ENCODE measurements at places on chromosomes 5 and 9.
A peak's percentile ranks its signal among the peaks of the same experiment; 100 is the strongest.

GRCh38 chr9:27193886-27194285, 84.9 kb downstream of the TEK start:
- DNase-seq = no peak

DNA sequence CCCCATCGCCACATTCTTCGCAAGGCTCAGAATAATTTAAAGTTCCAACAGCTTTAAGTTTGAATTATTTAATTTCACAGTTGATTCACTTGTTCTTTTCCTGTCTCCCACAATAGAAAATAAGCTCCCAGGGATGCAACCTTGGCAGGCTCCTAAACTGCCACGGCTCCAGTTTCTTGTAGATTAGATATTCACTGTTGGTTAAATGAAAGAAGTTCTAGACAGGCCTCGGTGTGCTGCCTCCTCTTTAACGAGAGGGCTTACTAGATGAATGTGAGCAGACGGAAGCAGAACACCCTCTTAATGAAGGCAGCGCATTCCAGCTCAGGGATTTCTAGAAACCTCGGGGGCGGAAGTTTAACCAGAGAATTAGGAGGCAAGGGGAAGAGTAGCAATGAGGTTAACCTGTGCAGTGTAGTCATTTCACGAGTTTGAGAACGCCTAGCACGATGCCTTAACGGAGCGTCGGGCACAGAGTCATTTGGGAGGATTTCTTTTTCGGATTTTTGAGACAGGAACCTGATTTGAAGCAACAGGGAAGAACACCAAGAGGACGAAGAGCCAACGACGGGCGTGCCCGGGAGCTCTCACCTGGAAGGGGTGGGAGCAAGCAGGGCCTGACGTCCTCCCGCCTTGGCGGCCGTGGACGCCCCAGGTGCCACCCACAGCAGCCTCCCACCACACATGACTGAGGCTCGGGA, 637 bp upstream of the SMC5 start:
- DNase-seq = peak; percentile 17

DNA sequence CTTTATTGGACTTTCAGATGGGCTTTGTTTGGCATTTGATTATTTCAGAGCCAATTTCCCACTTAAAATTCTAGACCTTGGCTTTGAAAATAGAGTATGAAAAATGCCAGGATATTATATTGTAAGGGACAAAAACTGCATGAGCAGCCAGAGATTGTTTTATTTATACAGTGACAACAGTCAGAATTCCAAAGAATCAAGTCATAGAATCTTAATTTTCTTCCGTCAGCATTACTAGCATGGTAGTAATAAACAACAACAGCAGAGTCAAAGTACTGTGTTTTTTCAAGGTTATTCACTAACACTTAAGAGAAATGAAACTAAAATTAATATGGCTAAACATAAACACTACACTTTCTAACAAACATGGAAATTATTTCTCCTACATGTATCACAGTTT, 52.2 kb downstream of the MLLT3 start:
- DNase-seq = no peak

DNA sequence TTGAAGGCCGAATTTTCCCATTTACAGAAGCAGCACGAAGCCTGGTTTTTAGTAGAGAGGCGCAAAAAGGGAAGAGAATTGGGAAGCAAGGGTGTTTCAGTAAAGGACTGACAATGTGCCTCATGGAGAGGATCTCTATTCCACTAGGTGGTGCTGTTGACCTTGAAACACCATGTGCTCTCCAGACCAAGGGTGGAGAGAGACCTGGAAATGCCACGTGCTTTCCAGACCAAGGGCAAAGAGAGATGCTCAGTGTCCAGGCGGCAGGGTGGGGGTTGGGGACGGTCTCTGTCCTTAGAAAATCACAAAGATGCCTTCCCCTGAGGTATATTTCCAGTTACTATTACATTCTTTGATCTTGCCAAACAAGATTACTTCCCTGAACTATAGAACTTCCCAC, 425.3 kb downstream of the CSNK1G3 start:
- DNase-seq = no peak

GRCh38 chr5:115559524-115559923, 14.9 kb upstream of the FEM1C start:
- no peak for DNase-seq

DNA sequence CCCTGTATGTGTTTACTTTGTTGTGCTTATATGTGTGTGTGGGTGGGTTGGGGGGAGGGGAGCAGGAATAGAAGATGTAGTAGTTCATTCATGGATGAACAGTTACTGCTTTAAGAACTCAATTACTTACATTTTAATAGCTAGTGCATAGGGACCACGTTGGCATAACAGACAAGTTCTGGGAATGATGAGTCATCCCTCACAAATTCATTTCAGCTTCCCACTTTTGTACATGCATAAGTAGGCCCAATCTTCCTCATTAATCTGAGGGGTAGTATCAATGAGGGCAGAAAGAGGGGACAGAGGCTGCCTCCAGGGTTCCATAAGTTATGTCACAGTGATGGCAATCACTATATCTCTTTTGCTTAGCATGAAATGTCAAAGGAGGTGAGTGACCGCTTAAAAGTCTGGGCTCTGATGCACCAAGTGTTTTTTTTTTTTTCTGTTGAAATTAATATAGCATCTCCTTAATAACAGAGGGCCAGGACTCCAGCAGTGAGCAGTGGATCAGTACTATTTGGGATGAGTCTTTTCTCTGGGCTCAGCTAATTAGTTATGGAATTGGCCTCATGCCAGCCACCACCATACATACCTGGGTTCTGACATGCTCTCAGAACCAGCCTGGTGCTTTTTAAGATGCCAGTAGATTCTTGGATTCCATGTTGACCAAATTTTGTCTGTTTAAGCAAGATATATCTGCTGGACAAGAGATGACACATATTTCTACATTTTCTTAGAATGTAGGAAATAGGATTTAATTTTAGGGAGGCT, 37.1 kb downstream of the PRDM6 start:
- DNase-seq = no peak

- no peak for DNase-seq
Measured at GRCh38 chr9:134276453-134277245, 49.6 kb upstream of the RXRA start.

DNA sequence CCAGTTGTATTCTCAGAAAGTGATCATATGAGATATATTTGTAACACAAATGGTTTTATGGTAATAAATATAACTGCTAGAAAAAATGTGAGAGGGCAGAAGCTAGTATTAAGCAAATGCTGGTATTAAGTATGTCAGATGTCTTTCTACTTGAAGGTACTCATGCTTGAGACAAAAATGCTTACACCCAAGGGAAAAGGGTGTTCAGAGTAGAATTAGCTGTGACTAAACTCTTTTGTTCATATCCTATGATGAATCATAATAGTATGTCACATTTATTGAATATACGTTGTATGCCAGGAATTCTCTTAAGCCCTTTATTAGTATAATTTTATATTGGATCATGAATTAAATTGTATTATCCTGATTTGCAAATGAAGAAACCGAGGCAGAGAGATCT, 2.2 kb downstream of the ADGRV1 start:
- no peak for DNase-seq

DNA sequence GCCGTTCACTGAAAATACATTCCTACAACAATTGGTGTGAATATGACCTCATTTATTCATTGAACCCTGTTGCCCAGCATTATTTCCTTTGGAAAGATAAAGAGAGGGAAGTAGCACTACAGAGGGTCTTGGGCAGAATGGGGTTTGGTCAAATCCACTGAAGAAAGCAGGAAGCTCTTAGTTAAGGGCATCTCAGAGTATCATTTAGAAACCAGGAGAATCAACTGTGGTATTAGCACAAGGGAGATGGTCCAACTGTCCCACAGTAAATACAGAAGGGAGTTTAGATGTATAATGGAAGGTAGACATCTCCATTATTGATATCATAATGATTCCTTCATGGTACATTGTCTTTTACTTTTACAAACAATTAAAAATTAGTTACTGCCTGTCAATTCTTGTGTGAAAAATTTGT, 47.1 kb downstream of the LIX1 start:
- DNase-seq = no peak

DNA sequence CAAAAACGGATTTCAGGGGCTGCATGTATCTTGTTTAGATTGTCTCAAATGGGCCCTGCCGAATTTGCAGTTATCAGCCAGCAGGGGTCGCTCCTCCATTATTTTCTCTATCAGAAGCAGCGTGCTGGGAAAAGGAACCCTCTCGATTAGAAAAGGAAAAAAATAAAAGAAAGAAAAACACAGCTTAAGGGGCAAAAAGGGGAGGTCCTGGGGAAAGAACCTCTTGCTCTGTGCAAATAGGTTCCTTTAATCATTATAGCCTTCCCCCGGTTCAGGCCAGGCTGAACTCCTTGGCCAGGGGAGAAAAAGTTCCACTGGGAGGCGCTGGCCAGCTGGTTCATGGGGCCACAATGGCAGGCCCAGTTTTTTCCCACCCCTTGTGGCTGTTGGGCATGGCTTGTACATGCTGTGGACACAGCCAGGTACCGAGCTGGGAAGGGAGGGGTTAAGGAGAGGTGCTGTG, 25.0 kb upstream of the CAPSL start:
- DNase-seq = no peak

GRCh38 chr5:91098541-91098940, 284.6 kb downstream of the ARRDC3 start:
- DNase-seq = no peak

DNA sequence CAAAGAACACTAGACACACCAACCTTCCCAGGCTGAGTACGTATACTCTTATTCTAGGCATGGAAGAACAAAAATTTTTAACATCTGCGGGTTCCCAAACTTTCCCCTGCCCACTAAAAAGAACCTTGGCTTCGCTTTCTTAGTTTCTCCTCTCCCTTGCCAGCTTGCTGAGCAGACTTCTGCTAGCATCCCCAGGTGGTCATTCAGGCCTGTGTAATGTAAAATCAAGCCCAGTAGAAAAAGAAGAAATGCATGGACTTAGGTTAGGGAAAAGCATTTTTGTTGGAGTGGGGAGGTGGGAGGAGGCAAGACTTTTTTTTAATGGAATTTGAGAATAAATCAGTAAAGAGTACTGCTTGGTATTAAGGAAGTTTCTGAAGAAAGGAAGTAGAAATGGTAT, 331.0 kb upstream of the TLE4 start:
- no peak for DNase-seq

DNA sequence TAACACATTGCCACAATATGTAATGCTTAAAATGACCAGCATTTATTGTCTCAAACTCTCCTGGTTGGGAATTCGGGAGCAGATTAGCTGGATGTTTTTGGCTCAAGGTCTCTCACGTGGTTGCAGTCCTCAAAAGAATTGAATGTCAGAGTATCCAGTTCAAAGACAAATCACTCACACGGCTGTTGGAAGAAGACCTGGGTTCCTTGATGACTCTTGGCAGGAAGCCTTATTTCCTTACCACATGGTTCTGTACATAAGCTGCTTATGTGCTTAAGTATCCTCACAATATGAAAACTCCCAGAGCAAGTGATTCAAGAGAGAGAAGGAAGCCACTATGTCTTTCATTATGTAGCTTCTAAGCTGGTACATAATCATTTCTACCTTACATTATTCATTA, 230.3 kb upstream of the PTPRD start:
- DNase-seq = no peak

GRCh38 chr9:93064392-93065134, 6.1 kb downstream of the SUSD3 start:
- peak; percentile 87 for DNase-seq

- no peak for DNase-seq
Measured at GRCh38 chr5:11918463-11919045, 14.3 kb upstream of the CTNND2 start.

GRCh38 chr5:25950681-25951080, 1087.7 kb downstream of the CDH9 start:
- no peak for DNase-seq

DNA sequence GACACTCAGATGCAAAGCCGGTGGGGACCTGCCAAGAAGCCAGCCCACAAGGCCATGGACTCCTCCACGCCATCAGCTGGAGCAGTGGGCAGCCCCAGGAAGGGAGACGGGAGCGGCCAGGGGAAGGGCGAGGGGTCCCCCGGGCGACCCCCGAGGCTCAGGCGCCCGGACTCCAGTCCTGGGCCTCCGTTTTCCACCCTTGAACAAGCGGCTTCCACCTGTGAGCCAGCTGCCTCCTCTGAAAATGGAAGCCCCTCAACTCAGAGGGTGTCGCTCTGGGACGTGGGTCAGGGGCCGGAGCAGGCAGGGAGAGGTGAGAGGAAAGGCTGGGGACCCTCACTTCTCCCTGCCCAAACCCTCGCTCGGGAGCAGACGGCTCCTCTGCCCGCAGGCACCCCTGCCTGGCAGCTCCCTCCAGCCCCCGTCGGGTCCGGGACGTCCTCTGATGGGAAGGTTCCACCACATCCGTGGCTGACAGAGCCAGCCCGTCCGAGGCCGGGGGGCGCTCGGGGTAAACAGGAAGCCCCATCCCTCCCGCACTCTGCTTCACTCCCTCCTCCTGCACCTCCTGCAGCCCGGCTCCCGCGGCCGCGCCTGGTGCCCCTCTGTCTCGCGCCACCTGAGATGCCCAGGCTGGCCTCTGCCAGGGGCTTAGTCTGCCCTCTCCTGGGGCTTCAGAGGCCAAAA, 3.7 kb upstream of the EGFL7 start:
- DNase-seq = no peak

DNA sequence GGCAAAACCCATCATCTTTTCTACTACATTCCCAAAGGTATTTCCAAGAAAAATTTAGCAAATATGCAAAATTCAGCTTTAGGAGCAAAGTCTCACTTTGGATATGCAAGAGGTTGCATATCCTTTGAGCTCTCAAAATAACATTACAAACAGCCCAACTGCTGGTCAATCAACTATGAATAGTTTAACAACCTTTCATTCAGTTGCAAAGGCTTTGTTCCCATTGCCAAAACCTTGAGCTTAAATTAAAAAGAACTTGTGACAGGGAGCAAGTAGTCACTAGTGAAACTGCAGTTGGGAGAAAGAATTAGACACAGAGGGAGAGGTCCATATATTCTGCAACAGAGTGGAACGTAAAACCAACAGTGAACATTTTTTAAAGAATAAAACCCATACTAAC, 8.8 kb downstream of the ZNF608 start:
- DNase-seq = no peak

DNA sequence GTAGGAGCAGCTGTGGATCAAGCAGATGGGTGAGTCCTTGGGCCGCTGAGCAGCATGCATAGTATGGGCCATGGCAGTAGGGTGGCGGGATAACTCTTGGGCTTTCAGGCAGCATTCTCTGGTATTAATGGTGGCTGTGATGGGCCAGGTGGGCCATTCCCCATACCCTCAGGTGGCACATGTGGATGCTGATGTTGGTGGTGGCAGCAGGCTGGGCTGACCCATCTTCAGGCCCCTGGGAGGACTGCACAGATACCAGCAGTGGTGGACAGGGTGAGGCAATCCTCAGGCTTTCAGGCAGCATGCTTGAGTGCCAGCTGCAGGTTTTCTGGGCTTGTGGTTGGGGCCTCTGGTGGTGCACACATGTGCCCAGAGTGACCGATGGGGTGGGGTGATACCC, 27.1 kb upstream of the C6 start:
- no peak for DNase-seq

DNA sequence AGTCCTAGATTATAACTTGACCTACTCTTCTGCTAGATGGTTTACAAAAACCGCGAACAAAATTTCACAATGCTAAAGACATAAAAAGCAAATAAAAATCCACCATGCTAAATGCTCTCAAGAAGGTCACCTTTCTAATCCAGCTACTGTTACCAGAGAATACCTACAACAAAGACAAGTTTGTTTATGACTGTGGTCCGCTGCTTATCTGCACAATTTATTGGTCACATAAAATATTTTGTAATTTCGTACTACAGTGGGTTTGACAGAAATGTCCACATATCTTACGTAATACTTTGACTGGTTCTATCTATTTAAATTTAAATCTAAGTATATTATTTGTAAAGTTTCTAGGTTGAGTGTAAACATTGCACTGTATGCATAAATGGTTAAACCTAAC, 257.6 kb upstream of the ZNF608 start:
- no peak for DNase-seq

- no peak for DNase-seq
Measured at GRCh38 chr9:123394291-123395235, 38.6 kb downstream of the CRB2 start.
